Activated T-helper 2 cell treated with anti-CD3 and anti-CD28 coated beads, Interferon-gamma antibody, Interleukin-2, Interleukin-4, amounts not matched to agents 10 μg/mL and 5 μg/mL and 100 μg/mL, durations not matched to agents 14 hours and 24 hours and 36 hours (primary cell): ENCODE measurements at places on chromosomes 2 and 18.

DNA sequence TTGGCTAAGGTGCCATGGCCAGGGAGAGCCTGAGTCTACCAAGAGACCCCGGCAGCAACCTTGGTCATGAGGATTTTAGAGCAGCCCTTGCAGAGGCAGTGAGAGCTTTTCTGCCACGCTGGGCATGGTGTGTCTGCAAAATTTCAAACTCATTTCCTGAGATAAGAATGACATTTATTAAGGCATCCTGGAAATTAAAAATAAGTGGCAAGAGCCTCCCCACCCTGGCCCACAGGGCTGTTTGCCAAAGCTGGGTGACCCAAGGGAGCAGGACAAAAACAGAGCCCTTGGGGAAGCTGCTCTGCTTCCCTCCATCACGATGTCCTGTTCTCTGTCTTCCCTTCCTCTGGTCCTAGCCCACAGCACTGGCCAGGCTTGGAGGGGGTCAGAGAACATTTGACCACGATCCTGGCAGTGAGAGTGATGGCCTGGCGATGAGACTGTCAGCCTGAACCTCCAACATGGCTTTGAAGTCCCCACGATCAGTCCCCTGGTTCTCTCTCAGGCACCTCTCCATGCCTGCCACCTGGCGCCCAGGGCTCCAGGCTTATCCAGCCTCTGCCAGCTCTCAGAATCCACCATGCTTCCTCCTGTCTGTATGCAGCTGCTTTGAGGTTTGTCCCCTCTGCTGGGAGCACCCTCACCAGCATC lies 68.9 kb upstream of the RMDN2 start:
- no peak for DNase-seq

DNA sequence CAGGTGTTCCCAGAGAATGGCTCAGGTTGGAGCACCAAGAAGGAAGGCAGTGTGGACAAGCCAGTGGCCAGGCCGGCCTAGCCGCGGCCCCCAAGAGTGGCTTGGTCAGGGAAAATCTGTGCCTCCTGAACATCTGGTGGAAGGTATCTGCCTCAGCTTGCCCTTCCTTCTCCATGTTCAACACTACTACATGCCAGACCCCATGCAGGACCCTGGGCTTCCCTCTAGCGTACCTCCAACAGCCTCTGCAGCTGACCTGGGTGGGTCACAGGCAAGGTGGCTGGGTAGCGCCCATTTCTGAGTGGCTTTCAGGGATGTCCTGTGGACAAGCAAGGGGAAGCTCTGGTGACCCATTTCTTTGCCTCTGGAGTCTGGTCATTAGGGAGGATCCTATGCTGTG lies 7.7 kb downstream of the WNT10A start:
- DNase-seq: no peak

DNA sequence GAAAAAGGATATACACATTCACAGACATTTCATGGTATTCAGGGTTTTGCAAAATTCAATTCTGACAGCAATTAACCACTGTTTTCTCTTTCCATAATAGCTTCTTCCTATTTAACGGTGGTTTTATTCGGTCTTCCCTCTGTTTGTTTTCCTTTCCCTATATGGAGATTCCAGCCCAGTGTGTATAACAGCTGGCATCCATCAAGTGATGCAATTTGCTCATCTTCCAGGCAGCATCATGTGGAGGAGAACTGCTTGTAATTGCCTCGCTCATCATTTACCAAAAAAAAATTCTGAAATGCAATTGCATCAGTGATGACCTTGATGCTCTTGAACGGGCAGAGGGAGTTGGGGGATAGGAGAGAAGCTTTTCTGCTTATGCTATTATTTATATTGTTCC lies 165.9 kb upstream of the PGAP1 start:
- no peak for DNase-seq

- DNase-seq: no peak
These were observed 153.6 kb upstream of the KLF7 start for GRCh38 chr2:207319316-207319715.

DNA sequence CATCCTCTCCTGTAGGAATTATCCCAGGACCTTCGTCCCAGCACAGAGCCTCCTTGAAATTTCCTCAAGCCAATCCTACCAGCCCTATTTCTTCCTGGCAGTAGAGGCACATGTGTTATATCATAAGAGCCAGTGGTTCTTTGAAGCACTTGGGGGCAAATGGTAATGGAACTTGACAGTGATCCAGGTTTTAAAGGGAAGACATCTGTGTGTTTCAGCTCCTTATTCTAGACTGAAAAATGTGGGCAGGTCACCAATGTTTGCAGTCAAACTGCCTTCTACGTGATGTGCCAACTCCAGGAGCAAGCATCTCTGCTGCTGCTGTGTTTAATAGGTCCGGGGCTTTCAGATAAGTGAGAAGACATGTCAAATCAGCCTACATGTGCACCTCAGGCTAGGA lies 157.1 kb downstream of the GALNT14 start:
- DNase-seq: no peak

DNA sequence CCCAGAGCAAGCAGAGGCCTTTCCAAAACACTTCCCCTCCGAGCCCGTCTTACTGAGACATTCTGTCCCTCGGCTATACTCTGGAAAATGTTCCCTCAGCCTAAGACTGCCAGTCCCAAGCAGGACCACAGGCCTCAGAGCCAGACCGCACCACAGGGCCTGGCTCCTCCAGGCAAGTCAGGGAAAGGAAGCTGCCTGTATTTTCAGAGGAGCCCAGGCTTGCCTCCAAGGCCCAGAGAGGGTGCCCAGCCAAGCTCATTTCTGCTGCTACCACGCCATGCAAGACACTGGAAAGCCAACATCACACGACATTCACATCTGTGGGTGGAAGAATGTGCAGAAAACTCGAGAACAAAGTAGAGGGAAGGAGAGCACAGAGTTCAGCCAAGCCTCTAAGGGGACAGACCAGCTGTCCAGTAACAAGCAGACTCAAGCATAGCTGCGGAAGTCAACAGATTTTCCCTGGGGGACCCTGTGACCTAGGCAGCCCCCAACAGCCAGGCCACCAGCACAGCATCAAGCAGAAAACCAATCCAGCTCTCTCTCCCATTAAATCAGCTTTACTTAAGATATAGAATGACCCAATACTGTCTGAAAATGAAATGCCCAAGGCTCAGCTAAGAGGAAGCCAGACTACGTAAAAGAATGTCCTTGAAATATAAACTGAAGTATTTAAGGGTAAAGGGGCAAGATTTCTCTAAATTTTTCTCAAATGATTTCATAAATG lies 123.9 kb downstream of the ZFP36L2 start:
- DNase-seq: no peak

DNA sequence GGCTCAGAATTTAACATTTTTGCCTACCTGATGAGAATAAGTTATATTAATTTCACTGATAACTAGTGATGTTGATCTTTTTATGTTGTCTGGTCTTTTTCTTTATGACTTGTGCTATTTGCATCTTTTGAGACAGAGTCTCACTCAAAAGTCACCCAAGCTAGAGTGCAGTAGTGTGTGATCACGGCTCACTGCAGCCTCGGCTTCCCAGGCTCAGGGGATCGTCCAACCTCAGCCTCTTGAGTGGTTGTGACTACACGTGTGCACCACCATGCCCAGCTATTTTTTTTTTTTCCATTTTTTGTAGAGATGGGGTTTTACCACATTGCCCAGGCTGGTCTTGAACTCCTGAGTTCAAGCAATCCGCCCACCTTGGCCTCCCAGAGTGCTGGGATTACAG lies 7.5 kb downstream of the SMCHD1 start:
- DNase-seq: no peak

- DNase-seq: no peak
These were observed 271.2 kb downstream of the GLI2 start for GRCh38 chr2:121006743-121007489.

DNA sequence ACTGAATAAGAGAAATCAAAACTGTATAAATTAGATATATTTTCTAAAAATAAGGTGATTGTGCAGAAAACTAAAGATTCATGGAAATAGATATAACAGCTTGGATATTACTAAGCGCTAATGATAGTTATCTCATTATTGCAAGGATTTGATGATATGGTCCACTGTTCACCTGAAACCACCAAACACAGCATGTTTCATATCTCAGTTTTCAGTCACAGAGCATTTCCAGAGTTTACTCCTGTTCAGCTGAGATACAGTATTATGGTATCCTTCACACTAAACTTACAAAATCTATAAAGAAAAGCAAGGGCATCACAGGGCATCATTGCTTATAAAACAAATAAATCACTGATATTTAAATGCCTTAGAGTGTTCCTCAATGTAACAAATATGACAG lies 591.6 kb downstream of the ERBB4 start:
- DNase-seq: no peak

DNA sequence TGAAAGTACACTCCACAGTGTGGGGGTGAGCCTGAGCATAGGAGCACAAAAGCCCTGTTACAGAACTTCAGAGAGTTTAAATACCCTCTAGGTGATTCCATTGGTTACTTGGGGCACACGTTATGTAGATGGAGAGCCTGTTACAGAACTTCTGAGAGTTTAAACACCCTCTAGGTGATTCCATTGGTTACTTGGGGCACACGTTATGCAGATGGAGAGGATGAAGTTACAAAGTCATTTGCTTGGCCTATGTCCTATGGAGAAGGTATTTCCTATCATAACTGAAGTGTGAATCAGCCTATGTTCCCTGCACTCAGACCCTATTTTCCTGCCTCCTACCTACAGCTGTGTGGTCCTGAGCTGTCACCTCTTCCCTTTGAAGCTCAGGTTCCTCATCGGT lies 3.8 kb upstream of the CAPN10 start:
- no peak for DNase-seq

DNA sequence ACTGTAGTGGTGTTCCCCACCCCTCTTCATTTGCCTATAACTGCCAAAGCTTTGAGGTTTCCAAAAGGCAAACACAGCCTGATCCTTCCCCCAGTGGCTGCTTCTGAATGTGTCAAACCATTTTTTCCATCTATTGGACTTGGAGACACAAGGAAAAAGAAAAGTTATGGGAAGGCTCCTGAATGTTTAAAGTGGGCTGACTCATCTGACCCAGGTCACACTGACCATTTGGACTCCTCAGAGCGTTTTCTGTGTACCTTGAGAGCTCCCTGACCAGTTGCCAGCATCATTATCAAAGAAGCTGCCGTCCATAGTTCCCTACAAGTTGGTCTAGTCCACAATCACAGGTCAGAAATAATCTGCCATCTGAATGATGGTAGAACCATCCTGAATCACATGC lies 123.4 kb upstream of the COL3A1 start:
- no peak for DNase-seq

GRCh38 chr2:53429901-53430300 lies 337.7 kb upstream of the CHAC2 start:
- DNase-seq: no peak

GRCh38 chr2:36770542-36771287 lies 74.2 kb downstream of the VIT start:
- DNase-seq: peak; percentile 21

- no peak for DNase-seq
These were observed 21.6 kb upstream of the TEX51 start for GRCh38 chr2:126877041-126877440.

DNA sequence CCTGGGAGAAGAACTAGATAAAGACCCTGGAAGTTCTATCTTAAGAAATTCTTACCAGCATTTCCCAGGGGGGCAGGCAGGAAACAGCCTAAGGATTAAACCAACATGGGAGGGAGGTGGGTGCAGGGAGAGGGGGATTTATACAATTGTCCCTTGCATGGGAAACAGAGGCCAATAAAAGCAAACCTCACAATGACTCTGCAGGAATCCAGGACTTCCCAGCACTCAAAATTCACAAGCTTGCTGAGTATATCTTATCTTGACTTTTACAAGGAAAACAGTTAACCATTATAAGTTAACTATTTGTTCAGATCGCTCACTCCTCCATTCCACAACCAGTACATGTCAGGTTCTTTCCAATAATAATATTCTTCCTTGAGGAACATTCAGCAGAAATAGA lies 241.3 kb downstream of the MREG start:
- no peak for DNase-seq

GRCh38 chr2:13558368-13558767 lies 841.6 kb downstream of the TRIB2 start:
- DNase-seq: no peak

DNA sequence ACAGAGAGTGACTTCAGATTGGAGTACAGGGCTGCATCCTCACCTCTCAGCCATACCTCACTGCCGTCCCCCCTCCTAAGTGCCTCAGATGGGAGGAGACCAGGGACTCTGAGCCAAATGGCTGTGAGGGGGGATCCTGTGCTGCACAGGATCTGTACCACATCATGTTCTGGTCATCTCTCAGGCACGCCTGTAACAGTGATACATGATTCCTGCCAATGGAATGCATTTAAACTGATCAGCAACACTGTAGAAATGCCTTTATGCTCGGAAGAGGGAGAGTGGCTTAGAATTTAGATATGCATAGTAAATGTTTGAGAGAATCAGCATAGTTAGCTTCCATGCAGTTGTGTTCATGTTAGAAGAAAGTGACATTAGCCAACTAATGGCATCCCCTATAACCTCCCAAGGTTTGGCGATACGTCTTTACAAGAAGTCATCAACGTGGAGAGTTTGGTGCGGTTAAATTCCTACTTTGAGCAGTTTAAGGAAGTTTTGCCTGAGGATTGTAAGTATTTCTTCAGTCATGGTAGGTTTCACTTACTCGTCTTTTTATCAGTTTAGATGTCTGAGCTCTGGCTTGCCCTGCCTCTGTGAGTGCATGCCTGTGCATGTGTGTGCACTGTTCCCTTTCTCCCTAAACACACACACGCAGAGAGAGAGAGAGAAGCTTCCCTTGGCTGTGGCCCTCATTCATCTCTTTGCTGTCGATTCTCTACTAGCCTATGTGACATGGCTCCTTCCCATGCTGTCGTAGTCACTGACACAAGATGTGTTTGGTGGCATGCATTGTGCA lies 40.0 kb downstream of the COA5 start:
- DNase-seq: no peak

DNA sequence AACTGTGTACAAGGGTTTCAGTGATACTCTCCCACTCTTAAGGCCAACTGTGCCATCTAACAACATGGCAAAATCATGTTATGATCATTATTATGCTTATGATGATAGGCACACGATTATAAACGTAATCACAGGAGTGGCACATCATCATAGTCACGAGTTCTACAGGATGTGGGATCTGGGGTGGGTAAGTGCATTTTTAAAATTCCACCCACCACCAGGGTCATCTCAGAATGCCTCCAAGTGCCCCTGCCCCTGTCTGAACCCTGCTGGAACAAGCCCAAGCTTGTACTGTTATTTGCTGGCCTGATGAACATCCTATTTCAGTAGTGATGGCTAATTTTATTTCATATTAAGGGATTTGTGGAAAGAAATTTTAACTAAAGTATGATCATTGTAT lies 117.8 kb downstream of the PTPRM start:
- DNase-seq: no peak

- DNase-seq: no peak
These were observed 589.6 kb upstream of the KLHL29 start for GRCh38 chr2:22795287-22795866.

GRCh38 chr2:217636991-217637561 lies 365.7 kb downstream of the TNS1 start:
- DNase-seq: no peak

- no peak for DNase-seq
These were observed 4.9 kb upstream of the PNO1 start for GRCh38 chr2:68152681-68153347.

- no peak for DNase-seq
These were observed 46.0 kb downstream of the PAX8 start for GRCh38 chr2:113232740-113233139.

GRCh38 chr18:32848826-32849225 lies 76.0 kb upstream of the KLHL14 start:
- no peak for DNase-seq

GRCh38 chr2:184596819-184597411 lies 1.4 kb upstream of the ZNF804A start:
- no peak for DNase-seq

GRCh38 chr18:44246001-44246400 lies 434.7 kb upstream of the SETBP1 start:
- DNase-seq: no peak

GRCh38 chr2:28956890-28957289 lies 24.2 kb upstream of the TOGARAM2 start:
- DNase-seq: no peak
